Pulmonary artery endothelial cell (primary cell): ENCODE measurements at places on chromosomes 16 and 17. TPM values are rescaled to one million over a fixed set of nuclear protein-coding genes. Genes with fewer than 3 reads are reported as not detected.

GRCh38 chr17:78357672-78358537 is 2.0 kb downstream of the SOCS3 start:
- DNase-seq = no peak

- no peak for DNase-seq
These were observed 12.3 kb upstream of the FASN start for GRCh38 chr17:82110298-82110697.

DNA sequence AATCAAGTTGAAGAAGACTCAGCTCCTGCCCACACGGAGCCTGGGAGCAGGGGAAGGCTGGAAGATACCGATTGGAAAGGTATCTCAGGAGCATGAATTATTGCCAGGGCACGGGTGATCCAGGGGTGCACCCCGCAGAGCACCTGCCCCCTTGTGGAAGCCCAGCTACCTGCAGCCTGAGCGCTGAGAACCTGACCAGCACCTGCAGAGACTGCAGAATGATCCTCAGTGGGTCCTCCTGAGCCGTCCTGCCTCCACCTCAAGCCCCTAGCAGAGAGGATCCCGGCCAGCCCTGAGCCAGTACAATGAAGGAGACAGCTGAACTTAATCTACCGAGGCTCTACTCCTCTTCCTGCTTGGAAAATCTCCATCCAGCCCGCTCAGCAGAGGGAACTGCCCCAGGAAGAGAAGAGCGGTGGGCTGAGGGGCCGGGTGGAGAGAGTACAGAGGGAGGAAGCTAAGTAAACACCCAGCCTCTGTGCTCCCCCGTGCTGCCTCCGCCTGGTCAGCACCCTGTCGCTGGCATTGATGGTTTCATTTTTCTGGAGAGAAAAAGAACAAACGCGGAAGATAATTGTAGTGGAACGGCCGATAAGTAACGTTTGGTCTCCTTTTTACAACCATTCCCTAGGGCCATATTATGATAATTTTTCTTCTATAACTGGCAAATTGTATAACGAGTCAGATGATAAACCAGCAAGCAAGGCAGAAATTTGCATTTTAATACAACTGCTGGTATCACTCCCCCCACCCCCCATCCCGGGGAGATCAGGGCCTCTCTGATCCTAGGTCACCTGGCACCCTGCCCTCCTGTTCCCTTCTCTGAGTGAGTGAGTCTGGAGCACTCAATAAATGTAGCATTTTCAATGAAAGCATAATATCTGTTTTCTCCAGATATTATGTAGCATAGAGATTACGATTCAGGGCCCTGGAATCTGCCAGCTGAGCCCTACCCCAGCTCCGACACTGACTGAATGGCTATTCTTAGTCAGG is 204.5 kb upstream of the RPL38 start:
- no peak for DNase-seq

DNA sequence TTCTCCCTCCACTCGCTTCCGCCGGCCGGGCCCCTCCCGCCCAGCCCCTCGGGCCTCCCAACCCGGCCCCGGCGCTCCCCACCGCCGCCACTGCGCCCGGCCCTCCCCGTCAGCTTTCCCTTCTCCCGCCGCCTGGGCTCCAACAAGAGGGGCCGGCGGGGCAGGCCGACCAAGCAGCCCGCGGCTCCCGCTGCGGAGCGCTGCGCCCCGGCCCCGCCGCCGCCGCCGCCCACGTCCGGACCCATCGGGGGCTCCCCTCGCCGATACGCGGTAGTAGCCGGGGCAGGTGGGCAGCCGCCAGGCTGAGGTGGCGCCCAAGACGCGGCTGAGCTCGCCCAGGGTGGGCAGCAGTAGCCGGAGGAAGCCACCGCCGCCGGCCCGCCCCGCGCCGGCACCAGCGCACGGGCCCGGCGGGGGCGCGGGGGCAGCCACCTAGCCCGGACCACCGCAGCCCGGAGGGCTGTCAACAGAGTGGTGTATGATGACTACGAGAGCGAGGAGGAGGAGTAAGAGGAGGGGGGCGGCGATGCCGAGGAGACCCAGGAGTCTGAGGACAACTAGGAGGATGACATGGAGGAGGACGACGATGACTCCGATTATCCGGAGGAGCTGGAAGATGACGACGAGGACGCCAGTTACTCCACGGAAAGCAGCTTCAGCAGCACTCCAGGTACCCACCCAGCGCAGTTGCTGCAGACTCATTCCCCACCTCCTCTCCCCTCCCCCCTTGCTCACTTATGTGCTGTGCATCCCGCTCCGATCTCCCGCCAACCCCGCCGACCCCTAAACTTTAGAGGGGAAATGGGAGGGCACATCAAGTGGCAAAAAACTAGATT is 498 bp downstream of the LRRC37B start:
- no peak for DNase-seq

DNA sequence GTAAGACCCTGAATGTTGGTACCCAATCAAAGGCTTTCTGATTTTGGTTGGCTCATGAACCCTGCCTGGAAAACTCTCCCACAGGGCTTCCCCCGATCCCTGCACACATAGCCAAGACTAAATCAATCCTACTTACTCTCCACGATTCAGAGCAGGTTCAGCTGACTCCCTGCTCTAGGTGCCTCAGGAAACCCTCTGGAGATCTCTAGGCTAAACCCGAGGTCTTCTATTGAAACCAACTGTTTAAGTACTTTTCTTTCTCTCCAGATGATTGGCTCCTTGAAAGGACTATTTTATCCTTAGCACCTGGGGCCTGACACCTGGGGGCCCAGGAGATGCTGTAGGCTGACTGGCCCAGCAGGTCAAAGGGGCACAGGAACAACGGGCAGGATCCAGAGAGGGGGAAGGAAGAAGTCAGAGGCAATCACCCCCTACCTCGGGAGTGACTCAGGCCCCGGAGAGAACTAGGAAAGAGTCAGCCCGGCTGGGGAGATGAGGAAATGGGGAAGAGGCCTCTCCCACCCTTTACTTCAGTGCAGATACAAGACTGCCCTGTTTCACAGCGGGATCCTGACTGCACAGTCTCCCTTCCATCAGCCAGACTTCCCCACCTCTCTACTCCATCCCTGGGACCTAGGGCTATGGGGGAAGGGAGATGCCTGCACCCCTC is 2.0 kb downstream of the TBC1D10B start:
- DNase-seq = no peak

- no peak for DNase-seq
These were observed 602.9 kb upstream of the KIF2B start for GRCh38 chr17:53219821-53220220.

Gene GCGR
- total RNA-seq = not detected in 2 replicates

Gene FASN
- 98.9 and 106 TPM in 2 replicates for total RNA-seq

Gene ABCC12
- total RNA-seq = not detected in 2 replicates

Gene MFAP4
- total RNA-seq = not detected in 2 replicates
